Kidney (tissue), 22 donors: ENCODE measurements at places on chromosomes 2 and 18. TPM values are rescaled to one million over a fixed set of nuclear protein-coding genes. Genes with fewer than 3 reads are reported as not detected.

- H3K4me1 ChIP-seq = no peaks in the 10 kb centered on the region
- no peaks in the 10 kb centered on the region for H3K36me3 ChIP-seq
- no peak for DNase-seq
- no peaks in the 10 kb centered on the region for H3K27me3 ChIP-seq
- H3K4me3 ChIP-seq = no peak overlapping the region
Measured at GRCh38 chr18:52190631-52191030, 149.4 kb upstream of the DCC start.

DNA sequence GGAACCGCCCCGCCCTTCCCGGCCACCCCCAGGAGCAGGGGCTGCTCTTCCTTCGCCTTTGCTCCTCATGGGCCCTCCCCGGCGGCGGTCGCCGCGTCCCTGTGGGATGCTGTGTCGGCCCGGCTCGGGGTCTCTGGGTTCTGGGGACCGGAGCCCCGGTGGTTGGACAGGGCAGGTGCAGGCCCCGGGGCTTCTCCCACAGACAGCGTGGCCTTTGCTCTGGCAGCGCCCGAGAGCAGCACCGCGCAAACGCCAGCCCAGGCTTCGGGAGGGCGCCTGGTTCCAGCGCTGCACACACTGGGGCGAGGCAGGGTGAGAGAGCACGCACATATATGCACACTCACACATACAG, 9.0 kb upstream of the KCNG2 start:
- peaks cover 13% of the 10 kb centered on the region for H3K27me3 ChIP-seq
- no peaks in the 10 kb centered on the region for H3K4me1 ChIP-seq
- no peak for DNase-seq
- no peak overlapping the region for H3K27ac ChIP-seq

DNA sequence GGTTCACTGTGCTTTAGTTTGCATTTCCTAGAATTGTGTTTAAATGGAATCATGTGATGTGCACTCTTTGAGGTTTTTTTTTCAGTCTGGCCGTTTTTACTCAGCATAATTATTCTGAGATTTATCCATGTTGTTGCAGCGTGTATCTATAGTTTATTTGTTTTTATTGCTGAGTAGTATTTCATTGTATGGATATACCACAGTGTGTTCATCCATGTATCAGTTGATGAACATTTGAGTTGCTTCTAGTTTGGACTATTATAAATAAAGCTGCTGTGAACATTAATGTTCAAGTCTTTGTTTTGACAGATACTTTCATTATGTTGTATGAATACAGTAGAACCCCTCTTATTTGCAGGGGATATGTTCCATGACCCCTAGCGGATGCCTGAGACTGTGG, 39.1 kb downstream of the TRAF3IP1 start:
- H3K36me3 ChIP-seq = peaks cover 5% of the 10 kb centered on the region
- H3K27ac ChIP-seq = no peak overlapping the region
- no peaks in the 10 kb centered on the region for H3K27me3 ChIP-seq

DNA sequence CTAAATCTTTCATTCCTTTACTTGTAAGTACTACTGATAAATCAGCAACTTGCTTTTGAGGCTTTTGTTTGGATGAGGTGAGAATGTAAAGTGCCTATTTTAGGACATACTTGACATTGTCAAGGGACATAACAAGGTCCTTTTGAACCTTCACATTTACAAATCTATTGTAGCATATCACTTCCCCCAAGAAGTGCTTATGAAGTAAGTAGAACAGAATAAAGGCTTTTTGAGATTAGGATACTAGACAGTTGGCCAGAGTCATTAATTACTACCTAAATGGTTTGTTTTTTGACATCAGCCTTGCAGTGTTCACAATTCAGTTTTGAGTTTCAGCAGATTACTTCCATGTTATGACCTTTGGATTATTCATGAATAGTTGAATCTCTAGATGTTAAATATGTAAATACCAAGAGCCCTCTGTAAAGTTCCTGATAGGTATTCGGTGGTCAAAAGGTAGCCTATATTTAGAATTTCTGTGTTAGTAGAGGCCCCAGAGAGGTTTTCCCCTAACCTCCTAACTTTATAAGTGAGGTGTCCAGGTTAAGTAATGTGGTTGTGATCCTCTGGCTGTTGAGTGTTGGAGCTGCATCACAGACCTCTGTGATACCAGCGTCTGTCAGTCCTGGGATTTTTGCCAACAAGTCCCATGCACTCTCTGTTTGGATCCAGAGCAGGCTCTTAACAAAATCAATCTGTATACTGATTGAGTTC, 67.2 kb downstream of the LCLAT1 start:
- DNase-seq = no peak
- no peaks in the 10 kb centered on the region for H3K27me3 ChIP-seq
- H3K27ac ChIP-seq = no peak overlapping the region
- no peaks in the 10 kb centered on the region for H3K36me3 ChIP-seq
- no peak overlapping the region for H3K4me3 ChIP-seq
- H3K4me1 ChIP-seq = peaks cover 6% of the 10 kb centered on the region

GRCh38 chr18:59359576-59359952, 499 bp upstream of the LMAN1 start:
- peaks cover 4% of the 10 kb centered on the region for H3K36me3 ChIP-seq
- no peaks in the 10 kb centered on the region for H3K4me1 ChIP-seq
- DNase-seq = no peak
- peak overlapping the region; percentile 81 for H3K4me3 ChIP-seq
- H3K27ac ChIP-seq = no peak overlapping the region
- no peaks in the 10 kb centered on the region for H3K27me3 ChIP-seq

- no peaks in the 10 kb centered on the region for H3K4me1 ChIP-seq
- H3K27ac ChIP-seq = no peak overlapping the region
- H3K36me3 ChIP-seq = no peaks in the 10 kb centered on the region
- H3K4me3 ChIP-seq = no peak overlapping the region
- no peaks in the 10 kb centered on the region for H3K27me3 ChIP-seq
Measured at GRCh38 chr2:104936527-104936926, 82.6 kb downstream of the POU3F3 start.

DNA sequence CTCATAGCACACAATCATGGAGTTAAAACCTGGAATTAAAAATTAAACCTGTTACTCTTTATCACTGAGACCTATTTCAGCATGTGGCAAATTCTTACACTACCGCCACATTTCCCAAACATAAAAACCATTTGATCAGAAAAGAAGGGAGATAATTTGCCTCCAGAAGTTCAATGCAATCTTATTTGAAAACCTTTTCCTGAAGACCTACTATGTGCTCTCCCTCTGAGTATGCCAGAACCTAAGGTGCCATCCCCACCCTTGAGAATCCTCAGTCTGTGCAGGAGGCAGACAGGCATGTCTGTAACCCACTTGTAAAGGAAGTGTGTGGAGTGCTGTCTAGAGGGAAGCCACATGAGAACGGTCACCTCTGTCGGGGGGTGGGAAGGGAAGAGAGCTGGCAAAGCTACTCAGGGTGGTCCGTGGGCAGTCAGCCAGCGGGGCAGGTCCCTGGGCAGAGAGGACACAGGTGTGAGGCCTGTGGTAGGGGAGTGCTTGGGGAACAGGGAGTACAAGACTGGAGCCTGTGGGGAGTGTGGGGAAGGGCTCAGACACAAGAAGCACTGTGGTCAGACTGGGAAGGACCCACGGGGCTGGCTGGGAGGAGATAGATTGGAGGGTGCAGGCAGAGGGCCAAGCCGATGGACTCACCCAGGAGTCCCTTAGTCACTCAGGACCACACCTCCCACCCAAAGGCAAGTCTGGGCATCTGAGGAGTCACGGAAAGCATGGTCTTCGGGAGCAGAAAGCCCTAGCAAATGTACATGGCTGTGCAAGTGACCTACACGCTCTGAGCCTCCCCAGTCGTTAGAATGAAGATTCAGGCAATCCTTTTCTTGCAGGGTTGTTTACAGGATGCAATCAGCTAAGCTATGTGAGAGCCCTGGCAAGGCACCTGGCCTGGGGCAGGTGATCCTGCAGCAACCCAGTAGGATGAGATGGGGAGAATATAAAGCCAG, 22.8 kb downstream of the CRACDL start:
- no peak overlapping the region for H3K4me3 ChIP-seq
- peaks cover 3% of the 10 kb centered on the region for H3K4me1 ChIP-seq
- H3K36me3 ChIP-seq = no peaks in the 10 kb centered on the region
- no peaks in the 10 kb centered on the region for H3K27me3 ChIP-seq

DNA sequence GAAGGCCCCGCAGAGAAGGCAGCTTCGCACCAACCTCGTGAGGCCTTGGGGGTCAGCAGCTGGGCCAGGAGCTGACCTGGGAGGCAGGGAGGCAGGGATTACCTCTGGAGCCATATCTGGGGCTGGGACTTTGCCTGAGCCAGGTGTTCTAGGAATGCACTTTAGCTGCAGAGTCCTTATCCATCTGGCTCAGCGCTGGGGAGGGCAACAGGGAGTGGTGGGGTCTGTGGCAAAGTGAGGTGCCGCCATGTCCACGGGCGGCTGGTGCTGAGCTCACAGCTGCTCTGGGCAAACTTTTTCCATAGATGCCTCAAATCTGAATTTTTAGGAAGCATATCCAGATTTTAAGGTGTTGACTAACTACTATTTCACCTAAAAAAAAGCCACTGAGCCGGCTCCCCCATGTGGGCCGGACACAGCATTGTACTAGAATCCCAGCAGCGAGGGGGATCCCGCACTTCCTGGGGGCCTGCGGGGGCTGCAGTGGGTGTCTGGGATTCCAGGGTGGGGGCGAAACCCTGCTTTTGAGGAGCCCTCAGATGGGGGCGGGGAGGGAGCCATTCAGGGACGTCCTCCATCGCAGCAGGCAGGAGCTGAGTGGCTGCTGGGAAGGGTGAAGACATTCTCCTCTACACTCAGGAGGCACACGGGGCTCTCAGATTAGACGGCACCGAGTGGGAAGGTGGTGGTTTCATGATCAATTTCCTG, 34.6 kb downstream of the RTP5 start:
- peaks cover 5% of the 10 kb centered on the region for H3K4me1 ChIP-seq
- H3K36me3 ChIP-seq = no peaks in the 10 kb centered on the region
- DNase-seq = no peak
- H3K27me3 ChIP-seq = no peaks in the 10 kb centered on the region
- H3K4me3 ChIP-seq = no peak overlapping the region

GRCh38 chr2:42926434-42927333, 134.3 kb upstream of the HAAO start:
- no peak overlapping the region for H3K4me3 ChIP-seq
- peaks cover 46% of the 10 kb centered on the region for H3K4me1 ChIP-seq
- H3K27ac ChIP-seq = peak overlapping the region; percentile 97
- no peaks in the 10 kb centered on the region for H3K27me3 ChIP-seq
- peak; percentile 69 for DNase-seq

GRCh38 chr2:45699032-45699658, 47.7 kb downstream of the PRKCE start:
- DNase-seq = no peak
- no peak overlapping the region for H3K4me3 ChIP-seq
- H3K4me1 ChIP-seq = no peaks in the 10 kb centered on the region

- H3K36me3 ChIP-seq = no peaks in the 10 kb centered on the region
- DNase-seq = no peak
- H3K27ac ChIP-seq = no peak overlapping the region
- H3K4me1 ChIP-seq = peaks cover 9% of the 10 kb centered on the region
- H3K4me3 ChIP-seq = no peak overlapping the region
Measured at GRCh38 chr2:30336978-30337841, 105.9 kb downstream of the LBH start.

- no peaks in the 10 kb centered on the region for H3K4me1 ChIP-seq
- H3K27me3 ChIP-seq = no peaks in the 10 kb centered on the region
- H3K4me3 ChIP-seq = no peak overlapping the region
- H3K27ac ChIP-seq = no peak overlapping the region
Measured at GRCh38 chr18:61917818-61918217, 25.0 kb upstream of the RNF152 start.

GRCh38 chr2:160576054-160576499, 82.5 kb upstream of the RBMS1 start:
- peak overlapping the region; percentile 28 for H3K27ac ChIP-seq
- H3K4me1 ChIP-seq = no peaks in the 10 kb centered on the region
- no peak overlapping the region for H3K4me3 ChIP-seq
- H3K27me3 ChIP-seq = no peaks in the 10 kb centered on the region
- no peaks in the 10 kb centered on the region for H3K36me3 ChIP-seq
- no peak for DNase-seq

GRCh38 chr2:104945866-104946265, 92.0 kb downstream of the POU3F3 start:
- no peak overlapping the region for H3K4me3 ChIP-seq
- no peak overlapping the region for H3K27ac ChIP-seq
- H3K4me1 ChIP-seq = peaks cover 6% of the 10 kb centered on the region
- no peaks in the 10 kb centered on the region for H3K36me3 ChIP-seq

- H3K27me3 ChIP-seq = no peaks in the 10 kb centered on the region
- DNase-seq = no peak
- H3K4me3 ChIP-seq = no peak overlapping the region
- H3K36me3 ChIP-seq = no peaks in the 10 kb centered on the region
- peaks cover 7% of the 10 kb centered on the region for H3K4me1 ChIP-seq
- H3K27ac ChIP-seq = no peak overlapping the region
Measured at GRCh38 chr2:168211664-168212163, 35.7 kb downstream of the STK39 start.

- H3K27ac ChIP-seq = no peak overlapping the region
- H3K36me3 ChIP-seq = no peaks in the 10 kb centered on the region
- H3K27me3 ChIP-seq = no peaks in the 10 kb centered on the region
- H3K4me3 ChIP-seq = no peak overlapping the region
- no peak for DNase-seq
Measured at GRCh38 chr2:160397530-160397865, 96.1 kb downstream of the RBMS1 start.

GRCh38 chr18:33195795-33196194, 244.7 kb downstream of the CCDC178 start:
- H3K4me1 ChIP-seq = no peaks in the 10 kb centered on the region
- H3K36me3 ChIP-seq = no peaks in the 10 kb centered on the region
- DNase-seq = no peak
- H3K27ac ChIP-seq = no peak overlapping the region
- no peak overlapping the region for H3K4me3 ChIP-seq

- H3K36me3 ChIP-seq = no peaks in the 10 kb centered on the region
- DNase-seq = peak; percentile 14
- H3K27ac ChIP-seq = no peak overlapping the region
- H3K4me3 ChIP-seq = no peak overlapping the region
Measured at GRCh38 chr2:144770616-144771230, 250.8 kb upstream of the ZEB2 start.

GRCh38 chr18:46268671-46269070, 164.5 kb downstream of the HAUS1 start:
- H3K27ac ChIP-seq = no peak overlapping the region
- no peaks in the 10 kb centered on the region for H3K27me3 ChIP-seq
- no peaks in the 10 kb centered on the region for H3K4me1 ChIP-seq
- no peak overlapping the region for H3K4me3 ChIP-seq
- peaks cover 5% of the 10 kb centered on the region for H3K36me3 ChIP-seq

DNA sequence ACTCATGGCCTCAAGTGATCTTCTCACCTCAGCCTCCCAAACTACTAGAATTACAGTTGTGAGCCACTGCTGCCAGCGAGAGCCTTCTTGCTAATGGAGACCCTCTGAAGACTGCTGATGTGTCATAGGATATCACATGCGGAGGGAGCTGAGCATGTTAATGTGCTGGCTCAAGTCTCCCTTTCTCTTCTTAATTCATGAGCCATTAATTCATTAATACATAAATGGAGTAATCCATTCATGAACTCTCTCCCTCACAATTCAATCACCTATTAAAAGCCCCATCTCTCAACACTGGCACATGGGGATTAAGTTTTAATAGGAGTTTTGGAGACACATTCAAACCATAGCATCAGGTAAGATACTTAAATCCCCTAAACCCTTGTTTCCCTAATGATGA, 54.8 kb downstream of the SYT4 start:
- no peak overlapping the region for H3K4me3 ChIP-seq
- H3K27ac ChIP-seq = no peak overlapping the region
- no peak for DNase-seq
- no peaks in the 10 kb centered on the region for H3K4me1 ChIP-seq

Gene FER1L5
- 0.15 TPM for polyA plus RNA-seq

Gene FNDC4
- 8.5 TPM for polyA plus RNA-seq

Gene FSHR
- not detected for polyA plus RNA-seq

Gene SOX11
- polyA plus RNA-seq = not detected
